Islet precursor cell (in vitro differentiated cells): ENCODE measurements at places on chromosomes 11 and 22.

GRCh38 chr22:45638834-45639746 lies 32.5 kb upstream of the ATXN10 start:
- peak; percentile 68 for DNase-seq

DNA sequence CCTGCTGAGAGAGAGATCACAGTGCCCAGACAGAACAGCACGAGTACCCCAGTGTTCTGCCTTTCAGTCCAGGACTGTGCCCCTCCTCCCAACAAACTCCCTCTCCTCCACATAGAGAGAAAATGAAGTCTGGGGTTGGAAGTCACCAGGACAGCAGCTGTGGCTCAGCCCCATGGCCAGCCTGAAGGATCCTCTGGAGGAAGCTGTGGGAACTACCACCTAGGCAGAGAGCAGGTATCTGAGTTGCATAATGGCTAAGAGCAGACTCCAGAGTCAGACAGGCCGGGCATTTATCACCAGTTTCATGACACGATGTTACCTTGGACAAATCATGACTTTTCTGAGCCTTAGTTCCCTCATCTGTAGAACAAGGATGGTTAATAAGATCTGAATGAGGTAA lies 61.2 kb upstream of the RRAS2 start:
- peak; percentile 67 for DNase-seq

- no peak for DNase-seq
Observed at GRCh38 chr11:92286709-92287108, 62.1 kb downstream of the FAT3 start.

GRCh38 chr11:86669424-86669823 lies 3.0 kb downstream of the ME3 start:
- no peak for DNase-seq

- DNase-seq = no peak
Observed at GRCh38 chr22:28560046-28560742, 119.4 kb downstream of the TTC28 start.

DNA sequence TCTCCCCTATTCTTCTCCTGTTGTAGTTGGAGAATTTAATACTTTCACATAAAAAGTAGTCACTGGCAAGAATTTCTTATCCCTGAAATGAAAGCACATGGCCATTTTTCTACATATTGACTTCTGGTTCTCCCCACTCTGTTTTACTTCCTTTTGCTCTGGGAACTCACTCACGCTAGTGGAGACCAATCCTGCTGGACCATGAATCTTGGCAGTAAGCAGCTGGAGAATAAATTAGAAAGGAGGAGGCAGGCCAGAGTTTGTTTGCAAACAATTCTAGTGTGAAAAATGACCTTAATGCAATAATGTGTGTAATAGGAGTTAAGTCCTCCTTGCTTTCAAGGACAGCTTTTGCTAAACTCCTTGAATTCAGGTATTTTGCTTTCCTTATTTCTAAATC lies 412.3 kb upstream of the CHORDC1 start:
- no peak for DNase-seq

GRCh38 chr11:130426223-130426836 lies 2.1 kb downstream of the ADAMTS8 start:
- no peak for DNase-seq

DNA sequence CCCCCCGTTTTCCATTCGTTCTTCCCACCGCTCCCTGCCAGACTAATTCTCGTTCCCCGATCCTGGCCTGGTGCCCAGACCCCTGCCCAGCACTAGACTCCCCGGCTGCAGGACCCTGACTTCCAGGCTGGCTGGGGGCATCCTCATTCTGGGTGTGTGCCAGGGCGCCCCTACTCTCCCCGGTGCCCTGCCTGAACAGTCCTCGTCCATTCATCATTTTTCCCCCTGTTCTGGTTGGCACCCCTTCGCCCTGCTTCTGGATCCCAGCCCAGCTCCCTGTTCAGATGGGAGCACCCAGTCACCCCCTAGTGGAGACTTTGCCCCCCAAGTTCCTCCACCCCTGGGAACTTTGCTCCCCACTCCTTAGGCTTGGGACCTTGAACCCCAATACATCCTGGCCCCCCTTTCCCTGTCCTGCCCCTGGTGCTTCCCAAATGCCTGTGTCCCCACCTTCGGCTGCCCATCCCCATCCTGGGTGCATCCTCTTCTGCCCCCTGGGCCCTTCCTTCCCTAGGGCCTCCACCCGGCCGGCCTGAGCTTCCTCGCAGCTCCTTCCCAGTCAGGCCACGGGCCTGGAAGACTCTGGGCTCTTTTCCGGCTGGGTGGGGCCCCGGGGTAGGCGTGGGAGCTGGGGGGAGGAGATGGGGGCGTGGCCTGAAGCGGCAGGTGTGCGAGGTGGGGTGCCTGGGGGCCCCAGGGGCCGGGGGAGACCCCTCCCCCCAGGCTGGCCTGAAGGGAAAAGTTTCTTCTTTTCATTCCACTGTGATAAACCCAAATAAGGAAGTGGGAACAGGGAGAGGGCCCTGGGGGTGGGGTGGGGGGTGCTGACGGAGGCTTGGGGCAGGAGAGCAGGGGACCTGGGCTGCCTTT lies 908 bp downstream of the PLCB3 start:
- peak; percentile 75 for DNase-seq

GRCh38 chr11:8097926-8098325 lies 16.9 kb downstream of the TUB start:
- DNase-seq = no peak

- DNase-seq = no peak
Observed at GRCh38 chr11:81829976-81830375, 903.7 kb downstream of the FAM181B start.

DNA sequence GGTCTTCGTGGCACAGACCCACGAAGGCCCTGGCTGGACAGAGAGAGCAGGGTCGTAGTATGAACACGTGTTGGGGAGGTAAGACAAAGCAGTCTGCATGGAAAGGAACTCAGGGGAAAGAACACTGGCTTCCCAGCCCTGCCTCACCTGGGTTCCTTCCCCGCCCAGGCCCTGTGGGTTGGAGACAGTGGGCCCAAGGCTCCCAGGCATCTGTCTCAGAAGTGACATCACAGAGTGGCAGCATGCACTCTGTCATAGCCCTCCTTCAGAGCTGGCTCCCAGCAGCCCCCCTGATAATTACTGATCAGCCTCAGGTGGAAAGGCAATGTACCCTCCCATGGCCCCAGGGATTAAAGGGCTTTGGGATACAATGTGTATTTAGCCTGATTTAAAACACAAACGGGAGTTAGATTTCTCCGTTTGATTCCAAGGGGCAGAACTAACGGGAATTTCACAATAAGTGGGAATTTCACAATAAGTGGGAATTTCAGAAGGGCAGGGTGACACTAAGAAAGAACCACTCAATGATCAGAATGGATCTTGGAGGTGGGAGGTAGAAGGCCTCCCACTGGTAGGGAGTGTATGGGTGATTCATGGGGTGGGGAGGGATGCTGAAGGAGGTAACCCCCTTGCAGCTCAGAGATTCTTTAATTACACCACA lies 65.1 kb downstream of the SLC22A12 start:
- DNase-seq = no peak

- no peak for DNase-seq
Observed at GRCh38 chr11:75792127-75792731, 22.8 kb upstream of the UVRAG start.

DNA sequence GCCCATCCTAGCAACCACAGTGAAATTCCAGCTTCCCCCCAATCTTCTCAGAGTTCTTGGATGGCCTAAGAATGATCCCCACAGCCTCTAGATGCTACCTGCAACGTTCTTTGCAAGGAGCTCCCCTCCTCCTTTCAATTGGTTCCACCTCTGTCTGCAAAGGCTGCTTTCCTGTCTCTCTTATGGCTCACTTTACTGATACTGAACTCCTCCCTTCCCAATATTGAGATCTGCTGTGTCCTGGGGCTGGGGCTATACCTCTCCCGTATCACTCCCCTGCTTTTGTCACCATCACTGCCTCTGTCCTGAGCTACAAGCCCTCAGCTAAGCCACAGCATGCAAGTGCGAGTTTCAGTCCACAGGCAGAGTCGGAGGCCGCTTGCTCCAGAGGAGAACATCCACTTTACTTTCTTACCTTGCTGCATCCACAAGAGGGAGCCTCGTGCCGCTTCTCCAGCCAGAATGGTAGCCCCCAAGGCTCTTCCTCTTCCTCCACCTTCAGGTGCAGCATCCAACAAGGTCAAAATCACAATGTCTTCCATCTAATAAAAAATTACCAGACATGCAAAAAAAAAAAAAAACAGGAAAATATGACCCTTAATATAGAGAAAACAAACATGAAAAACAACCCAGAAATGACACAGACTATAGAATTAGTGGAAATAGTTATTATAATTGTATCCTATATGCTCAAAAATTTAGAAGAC lies 48.6 kb upstream of the TMEM45B start:
- peak; percentile 80 for DNase-seq

DNA sequence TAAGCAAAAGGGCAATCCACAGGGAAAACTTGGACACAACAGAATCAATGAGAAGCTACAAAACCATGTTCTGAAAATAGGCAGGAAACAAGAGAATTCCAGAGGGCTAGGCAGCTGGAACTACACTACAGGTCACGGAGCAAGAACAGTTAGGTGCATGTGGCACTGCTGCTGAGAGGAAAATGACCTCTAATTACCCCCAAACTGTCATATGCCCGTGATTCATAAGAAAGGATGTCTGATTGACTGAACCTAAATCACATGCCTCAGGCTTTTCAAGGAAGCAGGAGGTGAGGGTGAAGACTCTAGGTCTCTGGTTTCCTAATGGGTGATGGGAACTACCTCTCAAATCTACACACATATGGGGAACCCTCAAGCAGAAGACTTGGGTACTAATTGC lies 17.9 kb upstream of the RRAS2 start:
- DNase-seq = no peak

DNA sequence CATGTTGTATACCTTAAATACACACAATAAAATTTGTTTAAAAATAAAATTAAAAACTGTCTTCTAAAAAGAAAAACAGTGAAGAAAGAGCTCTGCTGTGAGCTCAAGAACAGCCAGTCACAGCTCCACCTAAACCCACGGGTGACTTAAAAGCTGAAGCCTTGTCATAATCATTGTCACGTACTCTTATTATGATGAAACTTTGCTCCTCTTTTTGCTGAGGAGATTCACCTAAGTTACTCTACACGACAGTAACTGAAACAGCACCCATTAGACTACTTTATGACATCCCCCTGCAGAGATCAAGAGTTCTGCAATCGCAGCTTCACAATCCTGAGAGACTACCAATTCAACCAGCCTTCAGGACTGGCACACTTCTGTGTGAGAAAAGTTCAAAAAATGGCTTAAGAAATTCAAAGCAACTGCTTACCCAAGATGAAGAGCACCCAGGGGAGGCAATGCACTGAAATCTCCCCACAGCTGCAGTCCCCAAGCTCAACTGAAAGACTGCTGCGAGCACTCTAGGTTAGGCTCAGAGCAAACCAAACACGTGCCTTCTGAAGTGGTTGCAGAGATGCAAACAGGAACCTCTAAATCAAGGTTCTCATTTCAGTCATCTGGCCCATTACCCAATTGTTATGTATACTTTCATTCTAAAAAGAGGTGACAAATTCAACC lies at the start of gene JAML:
Gene JAML, minus strand, starts transcription at position 501 of the 678 bp plus-strand sequence. CDS start 10,145 bp downstream, outside the sequence.
- DNase-seq = no peak

DNA sequence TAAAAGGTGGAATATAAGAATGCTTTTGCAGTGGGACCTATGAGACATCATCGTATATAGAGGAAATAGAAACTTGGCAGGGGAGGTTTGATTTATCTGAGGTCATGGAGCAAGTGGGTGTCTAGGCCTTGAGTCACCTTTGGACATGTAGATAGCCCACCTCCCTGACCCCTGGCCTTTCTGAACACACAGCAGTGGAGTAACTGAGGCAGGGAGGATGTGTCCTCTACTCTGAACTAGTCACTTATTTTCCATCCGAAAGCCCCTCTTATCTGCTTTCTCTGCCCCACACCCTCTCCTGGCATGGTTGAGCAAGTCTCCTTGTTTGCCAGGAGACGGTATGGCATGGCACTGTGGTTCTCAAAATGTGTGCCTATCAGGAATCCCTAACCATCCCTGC lies 7.9 kb downstream of the CD82 start:
- DNase-seq = no peak

DNA sequence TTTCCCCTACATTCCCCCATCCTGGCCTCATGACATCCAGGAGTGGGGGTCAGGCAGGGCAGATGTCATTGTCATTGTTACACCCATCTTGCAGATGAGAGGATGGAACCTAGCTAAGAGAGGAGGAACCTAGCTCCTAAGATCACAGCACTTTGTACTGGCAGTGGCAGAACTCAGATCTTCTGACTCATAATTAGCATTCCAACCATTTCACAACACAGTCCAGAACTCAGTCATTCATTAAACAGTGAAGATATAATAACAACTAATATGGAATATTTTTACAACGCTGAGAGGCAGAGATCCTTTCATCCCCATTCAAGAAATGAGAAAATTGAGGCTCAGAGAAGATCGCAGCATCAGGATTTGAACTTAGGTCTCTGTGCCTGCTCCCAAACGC lies 127.8 kb downstream of the CHST1 start:
- DNase-seq = no peak

DNA sequence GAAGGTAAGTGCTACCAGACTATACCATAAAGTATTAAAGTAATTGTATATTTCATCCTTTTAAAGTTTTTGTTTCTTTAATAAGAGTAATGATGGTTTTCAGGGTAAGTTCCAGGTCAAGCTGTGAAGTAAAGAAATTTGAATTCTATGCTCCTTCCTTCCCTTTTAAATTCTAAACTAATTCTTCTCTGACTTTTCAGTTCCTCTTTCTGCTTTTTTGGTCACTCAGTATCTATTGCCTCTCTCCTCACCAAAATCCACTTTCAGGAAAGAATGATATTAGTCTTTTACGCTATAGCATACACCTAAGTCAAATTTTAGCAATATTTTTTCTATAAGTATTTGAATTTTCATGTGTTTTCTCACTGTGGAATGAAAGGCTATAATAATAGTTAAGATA lies 8.2 kb downstream of the MMP8 start:
- no peak for DNase-seq
